ENCODE measurements at places on chromosomes 6 and 20. TPM values are rescaled to one million over a fixed set of nuclear protein-coding genes. Genes with fewer than 3 reads are reported as not detected.

PRRT1 gene
- total RNA-seq: 1.9 TPM

RAET1G gene
- not detected for total RNA-seq

SLC22A2 gene
- not detected for total RNA-seq

NFATC2 gene
- total RNA-seq: 0.63 TPM

ADTRP gene
- 3.1 TPM for total RNA-seq
